ENCODE measurements at places on chromosomes 16 and 17.

DNA sequence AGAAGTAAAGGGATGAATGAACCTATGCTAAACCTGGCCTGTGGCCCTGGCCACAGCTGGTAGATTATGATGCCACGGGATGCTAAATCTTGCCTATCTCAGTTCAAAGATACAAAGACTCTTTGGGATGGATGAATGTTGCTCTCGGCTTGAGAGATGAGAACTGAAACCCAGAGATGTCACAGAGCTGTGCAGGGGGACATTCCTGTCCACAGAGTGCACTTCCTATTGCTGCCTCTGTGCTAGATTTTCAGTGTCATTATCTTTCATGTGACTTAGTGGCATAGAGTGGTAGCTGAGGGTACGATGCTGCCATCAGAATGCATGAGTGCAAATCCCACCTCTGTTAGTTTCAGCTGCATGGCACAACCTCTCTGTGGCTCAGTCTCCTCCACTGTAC is 2.3 kb upstream of the MT1M start:
- no peak for DNase-seq

DNA sequence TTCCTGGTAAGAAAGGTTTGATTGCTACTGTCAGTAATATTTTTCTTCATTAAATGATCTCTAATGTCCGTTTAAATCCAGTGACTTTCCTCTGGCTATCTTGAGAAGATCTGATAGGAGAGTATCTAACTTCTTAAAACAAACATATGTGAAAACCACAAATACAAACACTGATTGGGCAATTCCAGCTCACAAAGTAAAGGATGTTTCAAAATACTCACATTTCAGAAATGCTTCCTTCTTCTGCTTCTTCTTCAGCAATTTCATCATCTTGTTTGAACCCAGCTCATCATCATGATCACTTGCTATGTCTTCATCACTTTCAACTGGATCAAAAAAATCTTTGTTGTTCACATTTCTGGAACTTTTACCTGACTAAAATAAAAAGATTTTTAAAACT is 64.3 kb upstream of the RBL2 start:
- no peak for DNase-seq

- DNase-seq, result no peak
Measured at GRCh38 chr17:29581583-29582253, 7.7 kb downstream of the GIT1 start.

- DNase-seq, result no peak
Measured at GRCh38 chr16:72536723-72537435, 364.9 kb upstream of the PMFBP1 start.

DNA sequence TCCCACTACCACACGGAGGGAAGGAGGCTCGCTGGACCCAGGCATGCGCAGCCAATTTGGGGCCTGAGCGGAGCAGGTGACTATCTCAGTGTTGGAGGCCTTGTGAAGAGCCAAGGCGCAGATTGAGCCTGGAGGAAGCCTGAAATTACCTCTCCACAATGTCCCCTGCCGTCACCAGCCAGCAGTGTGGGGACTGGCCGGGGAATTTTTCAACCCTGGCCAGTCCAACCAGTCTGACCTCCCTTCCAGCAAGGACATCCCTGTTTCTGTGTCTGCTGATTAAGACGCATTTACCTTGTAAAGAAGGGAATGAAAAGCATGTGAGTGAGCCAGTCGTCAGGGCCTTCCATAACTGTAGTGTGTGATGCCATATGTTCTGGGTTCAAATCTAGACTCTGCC is 198.1 kb upstream of the IRX3 start:
- no peak for DNase-seq

GRCh38 chr17:78922816-78923498 is 2.2 kb downstream of the TIMP2 start:
- DNase-seq, result peak; percentile 26

DNA sequence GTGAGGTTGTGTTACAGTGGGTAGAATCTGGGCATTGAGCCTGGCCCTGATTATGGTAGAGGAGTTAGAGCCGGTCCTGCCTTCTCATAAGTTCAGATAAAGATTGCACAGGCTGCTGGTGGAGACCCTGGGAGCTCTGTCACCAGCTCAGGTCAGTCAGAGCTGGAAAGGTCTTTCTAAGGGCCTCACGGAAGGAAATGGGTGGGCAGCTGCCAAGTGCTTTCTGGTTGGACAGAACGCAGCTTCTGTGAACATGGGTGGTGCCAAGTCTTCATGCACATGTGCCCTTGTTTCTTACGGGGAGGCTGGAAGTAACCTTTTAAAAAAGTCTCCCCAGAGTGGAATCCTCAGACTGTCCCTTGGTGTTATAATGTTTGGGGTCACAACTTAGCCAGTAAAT is 14.9 kb downstream of the ALKBH5 start:
- DNase-seq, result no peak

DNA sequence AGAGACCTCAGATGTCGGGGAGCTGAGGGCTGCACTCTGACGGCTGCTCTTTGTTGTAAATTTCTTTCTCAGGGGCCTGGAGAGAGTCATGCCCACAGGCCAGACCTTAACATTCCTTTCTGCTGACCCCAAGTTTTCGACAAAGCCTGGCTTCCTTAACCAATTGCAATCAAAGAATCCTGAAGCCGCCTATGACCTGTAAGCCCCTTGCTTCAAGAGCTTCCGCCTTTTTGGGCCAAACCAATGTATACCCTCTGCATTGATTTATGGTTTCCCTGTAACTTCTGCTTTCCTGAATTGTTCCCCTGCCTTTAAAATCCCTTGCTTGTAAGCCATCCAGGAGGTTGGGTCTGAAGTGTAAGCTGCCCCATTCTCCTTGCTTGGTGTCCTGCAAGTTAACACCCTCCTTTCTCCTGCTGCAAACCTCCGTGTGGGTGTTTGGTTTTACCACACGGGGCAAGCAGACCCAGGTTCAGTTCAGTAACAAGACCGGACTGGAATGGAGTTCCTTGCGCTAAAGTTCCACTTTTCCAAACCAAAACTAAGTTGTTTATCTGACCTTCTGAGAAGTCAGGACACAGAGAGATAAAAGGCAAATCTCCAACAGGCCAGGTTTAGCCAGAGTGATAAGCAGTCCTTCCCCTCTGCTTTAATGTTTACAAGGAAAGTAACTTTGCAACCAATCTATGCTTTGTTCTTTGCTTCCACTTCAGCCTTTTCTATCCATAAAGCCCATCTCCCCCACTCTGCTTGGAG is 141.6 kb downstream of the KCNJ12 start:
- DNase-seq, result no peak

GRCh38 chr17:6752068-6752909 is 3.6 kb upstream of the XAF1 start:
- DNase-seq, result no peak

GRCh38 chr17:36593656-36594316 is 2.1 kb downstream of the DHRS11 start:
- DNase-seq, result no peak

All from activated CD8-positive, alpha-beta T cell treated with anti-CD3 and anti-CD28 coated beads for 36 hours (primary cell).